GF-D8 (cell line): ENCODE measurements at places on chromosomes 2 and 18.

DNA sequence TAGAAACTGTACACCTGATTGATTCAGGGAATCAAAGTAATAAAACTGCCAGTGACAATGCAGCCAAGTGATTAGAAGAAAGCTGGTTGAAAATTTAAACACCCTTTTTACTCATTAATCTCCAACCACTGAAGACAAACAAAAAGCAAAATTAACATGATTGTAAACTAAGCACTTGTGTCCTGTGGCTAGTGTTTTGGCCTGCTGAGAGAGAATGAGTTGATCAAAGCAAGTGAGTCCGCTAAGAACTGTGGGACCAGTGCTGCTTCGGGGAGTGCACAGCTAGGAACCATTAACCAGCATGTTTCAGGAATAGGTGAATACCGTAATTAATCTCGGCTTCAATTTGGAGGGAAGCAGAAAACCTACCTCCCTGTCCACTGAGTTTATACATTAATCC is 13.6 kb upstream of the PAPOLG start:
- DNase-seq = no peak

DNA sequence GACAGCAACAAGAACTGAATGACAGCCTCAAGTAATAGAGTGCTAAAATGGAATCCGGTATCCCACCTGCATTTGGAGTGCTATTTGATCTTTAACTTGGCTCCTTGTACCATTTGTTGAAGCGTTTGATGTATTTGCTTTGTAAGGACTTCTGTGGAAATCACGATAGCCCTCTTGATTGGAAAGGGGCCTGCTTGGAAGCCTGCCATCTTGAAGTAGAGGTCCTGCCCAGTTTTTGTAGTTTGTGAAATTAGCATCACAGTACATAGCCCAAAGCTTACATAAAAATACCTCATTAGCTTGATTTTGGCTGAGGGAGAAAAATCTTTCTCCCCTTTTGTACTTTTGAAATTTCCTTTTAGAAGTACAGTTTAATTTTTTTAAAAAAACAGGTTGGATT is 2.7 kb downstream of the CDCA7 start:
- DNase-seq = no peak

DNA sequence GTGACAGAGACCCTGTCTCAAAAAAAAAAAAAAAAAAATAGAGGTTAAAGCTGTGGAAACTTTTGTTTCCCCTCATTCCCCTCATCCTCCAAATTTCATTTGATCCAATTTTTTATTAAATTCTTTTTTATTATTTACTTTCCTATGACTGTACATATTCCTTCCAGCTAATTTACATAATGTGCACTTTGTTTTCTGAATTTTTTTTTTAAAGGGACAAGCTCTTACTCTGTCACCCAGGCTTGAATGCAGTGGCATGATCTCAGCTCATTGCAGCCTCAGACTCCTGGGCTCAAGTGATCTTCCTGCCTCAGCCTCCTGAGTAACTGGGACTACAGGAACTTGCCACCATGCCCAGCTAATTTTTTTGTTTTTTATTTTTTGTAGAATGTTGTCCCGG is 10.3 kb downstream of the ANKAR start:
- no peak for DNase-seq

DNA sequence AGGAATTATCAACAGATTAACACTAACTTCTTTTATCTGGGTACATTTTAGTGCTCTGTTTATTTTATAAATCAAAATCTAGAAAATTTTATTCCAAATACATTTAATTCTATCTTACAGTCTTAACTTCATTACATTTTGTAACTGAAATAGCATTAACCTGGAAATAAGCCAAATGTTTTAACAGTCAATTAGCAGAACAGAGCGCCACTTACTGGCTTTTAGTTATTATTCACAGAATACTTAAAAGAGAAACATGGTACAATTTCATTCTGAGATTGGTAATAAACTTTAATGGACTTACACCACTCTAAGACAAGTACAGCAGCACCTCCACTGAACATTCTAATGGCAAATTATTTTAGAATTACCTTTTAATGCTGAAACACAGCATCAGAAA is 38.6 kb downstream of the SS18 start:
- no peak for DNase-seq

- DNase-seq = no peak
Measured at GRCh38 chr2:161177969-161178368, 17.7 kb downstream of the TANK start.
